Right lobe of liver (tissue), 6 donors: ENCODE measurements at places on chromosomes 13 and 19. TPM values are rescaled to one million over a fixed set of nuclear protein-coding genes. Genes with fewer than 3 reads are reported as not detected.

Gene RFPL4A
- 0.44 TPM for total RNA-seq

Gene DIRAS1
- not detected for total RNA-seq

Gene PTGER1
- 0.31 TPM for total RNA-seq

Gene AMER2
- not detected for total RNA-seq

Gene HOMER3
- total RNA-seq = 2.3 TPM

Gene KANK3
- total RNA-seq = 5.3 TPM

Gene TSHZ3
- total RNA-seq = 1.2 TPM

Gene IQCN
- 4.9 TPM for total RNA-seq

DNA sequence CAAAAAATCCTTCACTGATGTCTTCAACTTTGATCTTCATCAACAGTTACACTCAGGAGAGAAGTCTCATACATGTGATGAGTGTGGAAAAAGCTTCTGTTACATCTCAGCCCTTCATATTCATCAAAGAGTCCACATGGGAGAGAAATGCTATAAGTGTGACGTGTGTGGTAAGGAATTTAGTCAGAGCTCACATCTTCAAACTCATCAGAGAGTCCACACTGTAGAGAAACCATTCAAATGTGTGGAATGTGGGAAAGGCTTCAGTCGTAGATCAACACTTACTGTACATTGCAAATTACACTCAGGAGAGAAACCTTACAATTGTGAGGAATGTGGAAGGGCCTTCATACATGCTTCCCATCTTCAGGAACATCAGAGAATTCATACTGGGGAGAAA, 8.4 kb upstream of the ZNF226 start:
- no peaks in the 10 kb centered on the region for H3K4me1 ChIP-seq
- no peak overlapping the region for H3K4me3 ChIP-seq
- no peaks in the 10 kb centered on the region for H3K27me3 ChIP-seq
- no peak for DNase-seq
- H3K27ac ChIP-seq = no peak overlapping the region
- no peaks in the 10 kb centered on the region for H3K36me3 ChIP-seq

DNA sequence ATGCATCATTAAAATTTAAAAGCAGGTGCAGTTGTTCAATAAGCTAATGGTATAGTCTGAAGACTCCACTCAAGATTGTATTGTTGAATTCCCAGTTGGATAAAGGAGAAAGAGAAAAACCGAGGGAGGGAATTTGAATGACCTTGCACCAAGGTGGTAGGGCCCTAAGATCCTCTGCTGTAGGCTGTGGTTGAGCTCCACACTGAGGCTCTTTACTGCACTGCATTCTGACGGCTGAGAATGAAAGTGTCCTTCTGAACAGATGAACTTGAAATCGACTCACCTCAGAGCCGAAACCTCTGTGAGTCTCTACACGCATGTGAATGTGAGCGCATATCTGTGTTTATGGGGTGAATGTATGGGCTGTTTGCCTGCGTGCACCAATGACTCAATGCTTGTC, 388.9 kb upstream of the DACH1 start:
- no peaks in the 10 kb centered on the region for H3K36me3 ChIP-seq
- DNase-seq = no peak
- no peak overlapping the region for H3K27ac ChIP-seq

- DNase-seq = no peak
- H3K27me3 ChIP-seq = no peaks in the 10 kb centered on the region
- no peak overlapping the region for H3K27ac ChIP-seq
- no peaks in the 10 kb centered on the region for H3K4me1 ChIP-seq
- H3K4me3 ChIP-seq = no peak overlapping the region
Measured at GRCh38 chr13:90232291-90232690, 1115.2 kb upstream of the MIR17HG start.

DNA sequence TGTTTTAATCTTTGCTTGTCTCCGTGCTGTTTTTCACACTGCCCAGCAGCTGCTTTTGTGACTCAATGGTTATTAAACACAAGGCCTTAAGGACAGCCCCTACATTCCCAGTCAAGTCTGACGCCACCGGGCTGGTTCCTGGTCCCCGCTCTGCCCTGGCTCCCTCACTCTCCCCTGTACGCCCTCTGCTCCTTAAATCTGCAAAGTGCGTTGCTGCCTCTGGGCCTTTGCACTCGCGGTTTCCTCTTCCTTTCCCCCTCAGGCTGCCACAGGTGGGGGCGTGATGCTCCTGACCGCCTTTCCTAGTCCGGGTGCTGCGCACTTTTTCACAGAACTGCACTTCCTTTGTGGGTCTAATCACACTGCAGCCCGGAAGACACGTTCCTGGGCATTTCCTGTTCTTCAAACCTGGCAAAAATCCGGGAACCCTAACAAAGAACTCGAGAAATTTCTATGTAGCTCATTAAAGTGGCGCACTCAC, 25.6 kb downstream of the NOSIP start:
- no peak for DNase-seq
- peaks cover 11% of the 10 kb centered on the region for H3K4me1 ChIP-seq
- H3K27ac ChIP-seq = peak overlapping the region; percentile 51

GRCh38 chr13:30376426-30377311, 45.6 kb upstream of the UBE2L5 start:
- DNase-seq = no peak
- peaks cover 4% of the 10 kb centered on the region for H3K4me1 ChIP-seq
- H3K36me3 ChIP-seq = no peaks in the 10 kb centered on the region

GRCh38 chr13:75776550-75776949, 140.4 kb downstream of the LMO7 start:
- no peaks in the 10 kb centered on the region for H3K4me1 ChIP-seq
- H3K36me3 ChIP-seq = no peaks in the 10 kb centered on the region
- DNase-seq = no peak
- H3K4me3 ChIP-seq = no peak overlapping the region
- no peak overlapping the region for H3K27ac ChIP-seq
- H3K27me3 ChIP-seq = no peaks in the 10 kb centered on the region

- H3K4me3 ChIP-seq = no peak overlapping the region
- H3K36me3 ChIP-seq = no peaks in the 10 kb centered on the region
- no peak for DNase-seq
- H3K27ac ChIP-seq = no peak overlapping the region
- no peaks in the 10 kb centered on the region for H3K4me1 ChIP-seq
Measured at GRCh38 chr13:70128098-70128497, 19.8 kb upstream of the KLHL1 start.

- H3K4me3 ChIP-seq = no peak overlapping the region
- no peak for DNase-seq
- H3K4me1 ChIP-seq = no peaks in the 10 kb centered on the region
- no peak overlapping the region for H3K27ac ChIP-seq
- H3K27me3 ChIP-seq = no peaks in the 10 kb centered on the region
Measured at GRCh38 chr19:46555628-46556280, 45.4 kb upstream of the CALM3 start.

DNA sequence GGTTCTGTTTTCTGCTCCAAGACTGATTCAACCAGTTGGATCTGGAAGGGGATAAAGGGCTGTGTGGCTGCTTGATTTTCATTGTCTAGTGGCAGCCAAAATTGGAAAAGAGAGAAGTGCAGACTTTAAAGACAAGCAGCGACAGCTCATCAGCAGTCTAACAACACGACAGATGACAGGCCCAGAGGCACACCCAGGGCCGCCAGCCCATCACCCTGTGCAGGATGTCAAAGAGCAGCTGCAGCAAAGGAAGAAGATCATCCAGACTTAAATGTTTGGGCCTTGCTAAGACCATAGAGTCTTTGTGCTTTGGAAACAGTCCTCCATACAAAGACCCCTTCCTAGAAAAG, 421.0 kb upstream of the KLF12 start:
- H3K4me3 ChIP-seq = no peak overlapping the region
- no peak overlapping the region for H3K27ac ChIP-seq
- no peaks in the 10 kb centered on the region for H3K36me3 ChIP-seq
- no peaks in the 10 kb centered on the region for H3K4me1 ChIP-seq

- H3K36me3 ChIP-seq = no peaks in the 10 kb centered on the region
- H3K27ac ChIP-seq = peak overlapping the region; percentile 58
- H3K4me3 ChIP-seq = peak overlapping the region; percentile 22
- DNase-seq = no peak
Measured at GRCh38 chr13:101624210-101624922, 171.9 kb downstream of the ITGBL1 start.

GRCh38 chr19:38289955-38290354, 14.1 kb upstream of the C19orf33 start:
- no peaks in the 10 kb centered on the region for H3K27me3 ChIP-seq
- H3K36me3 ChIP-seq = no peaks in the 10 kb centered on the region
- no peak overlapping the region for H3K27ac ChIP-seq
- DNase-seq = no peak
- H3K4me3 ChIP-seq = no peak overlapping the region

GRCh38 chr13:41577436-41577835, 120.1 kb downstream of the RGCC start:
- no peaks in the 10 kb centered on the region for H3K27me3 ChIP-seq
- peak overlapping the region; percentile 6 for H3K27ac ChIP-seq
- no peak overlapping the region for H3K4me3 ChIP-seq
- DNase-seq = peak; percentile 63
- peaks cover 14% of the 10 kb centered on the region for H3K4me1 ChIP-seq

GRCh38 chr13:98083507-98083906, 59.4 kb upstream of the FARP1 start:
- no peaks in the 10 kb centered on the region for H3K27me3 ChIP-seq
- no peak for DNase-seq
- H3K27ac ChIP-seq = no peak overlapping the region
- no peaks in the 10 kb centered on the region for H3K4me1 ChIP-seq
- H3K4me3 ChIP-seq = no peak overlapping the region
- no peaks in the 10 kb centered on the region for H3K36me3 ChIP-seq

GRCh38 chr19:41187884-41188279, 5.1 kb upstream of the CYP2S1 start:
- H3K27ac ChIP-seq = no peak overlapping the region
- no peaks in the 10 kb centered on the region for H3K27me3 ChIP-seq
- no peak for DNase-seq
- no peaks in the 10 kb centered on the region for H3K4me1 ChIP-seq
- no peaks in the 10 kb centered on the region for H3K36me3 ChIP-seq

DNA sequence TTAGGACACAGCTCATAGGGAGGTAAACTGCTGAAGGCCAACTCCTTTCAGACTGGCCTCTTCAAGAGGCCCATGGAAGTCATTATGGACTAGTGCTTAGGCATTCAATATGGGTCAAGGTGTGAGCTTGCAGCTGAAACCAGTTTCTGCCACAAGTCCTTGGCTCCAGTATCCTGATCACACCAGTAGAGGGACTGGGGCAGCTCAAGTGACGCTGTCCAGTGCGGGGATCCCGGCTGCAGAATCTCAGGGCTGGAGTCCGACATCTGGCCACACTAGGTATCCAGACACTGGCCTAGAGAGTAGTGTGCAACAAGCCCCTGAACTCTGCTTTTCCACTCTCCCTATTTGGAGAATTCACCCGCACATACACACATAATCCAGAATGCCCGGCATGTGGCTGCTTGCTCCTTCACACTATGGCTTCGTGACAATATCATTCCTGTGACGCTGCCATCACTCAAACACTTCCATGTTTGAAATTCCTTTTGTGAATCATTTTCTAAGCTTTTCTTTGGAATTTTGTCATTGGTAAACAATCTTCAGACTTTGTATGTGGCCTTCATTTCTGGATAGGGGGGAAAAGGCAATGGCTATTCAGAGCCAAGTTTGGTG, 425.1 kb downstream of the EFNB2 start:
- H3K36me3 ChIP-seq = no peaks in the 10 kb centered on the region
- no peak for DNase-seq
- H3K4me3 ChIP-seq = no peak overlapping the region
- no peak overlapping the region for H3K27ac ChIP-seq
- H3K4me1 ChIP-seq = no peaks in the 10 kb centered on the region

DNA sequence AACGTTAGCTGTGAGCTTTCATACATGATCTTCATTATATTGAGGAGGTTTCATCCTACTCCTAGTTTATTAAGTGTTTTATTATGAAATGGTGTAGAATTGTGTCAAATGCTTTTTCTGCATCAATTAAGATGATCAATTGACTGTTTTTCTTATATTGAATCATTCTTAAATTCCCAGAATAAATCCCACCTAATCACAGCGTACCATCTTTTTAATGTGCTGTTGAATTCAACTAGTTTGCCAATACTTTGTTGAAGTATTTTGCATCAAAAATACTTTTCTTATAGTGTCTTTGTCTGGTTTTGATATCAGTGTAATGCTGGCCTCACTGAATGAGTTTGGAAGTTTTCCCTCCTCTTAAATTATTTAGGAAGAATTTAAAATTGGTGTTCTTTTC, 138.6 kb upstream of the SGCG start:
- no peaks in the 10 kb centered on the region for H3K36me3 ChIP-seq
- DNase-seq = no peak
- no peak overlapping the region for H3K4me3 ChIP-seq
- H3K27ac ChIP-seq = no peak overlapping the region

GRCh38 chr13:92175330-92175729, 776.9 kb downstream of the GPC5 start:
- H3K36me3 ChIP-seq = no peaks in the 10 kb centered on the region
- H3K4me1 ChIP-seq = no peaks in the 10 kb centered on the region
- no peak overlapping the region for H3K4me3 ChIP-seq
- H3K27me3 ChIP-seq = no peaks in the 10 kb centered on the region

DNA sequence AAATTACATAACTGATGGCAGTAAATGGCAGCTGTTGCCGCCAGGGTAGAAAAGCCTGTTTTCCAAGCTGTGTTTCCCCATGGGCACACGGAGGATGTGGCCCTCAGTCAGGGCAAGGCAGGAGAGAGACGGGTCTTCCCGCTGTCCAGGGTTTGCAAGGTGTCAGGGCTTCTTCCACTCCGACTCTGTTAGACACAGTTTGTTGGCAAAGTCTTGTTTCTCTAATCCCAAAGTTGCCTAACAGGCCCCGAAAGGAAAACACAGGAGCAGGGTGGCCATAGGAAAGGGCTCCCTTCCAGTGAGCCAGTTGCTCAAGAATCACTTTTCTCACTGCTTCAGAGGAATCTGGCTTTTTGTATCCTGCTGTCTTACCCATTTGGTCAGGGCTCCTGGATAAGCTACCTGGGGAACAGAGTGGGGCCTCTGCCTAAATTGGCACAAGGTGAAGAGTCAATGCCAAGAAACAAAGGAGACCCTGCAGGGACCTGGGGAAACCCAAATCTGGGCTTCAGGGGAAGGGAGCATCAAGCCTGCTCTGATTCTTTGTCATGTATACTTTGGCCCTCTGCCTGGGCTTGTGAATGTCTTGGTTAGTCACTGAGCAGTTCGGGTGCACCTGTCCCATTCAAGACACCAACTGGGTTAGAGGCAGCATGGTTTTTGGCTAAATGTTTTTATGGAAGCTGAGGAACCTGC, 29.0 kb upstream of the CXCL17 start:
- DNase-seq = no peak
- no peaks in the 10 kb centered on the region for H3K36me3 ChIP-seq
- no peak overlapping the region for H3K4me3 ChIP-seq
- no peaks in the 10 kb centered on the region for H3K27me3 ChIP-seq
- no peaks in the 10 kb centered on the region for H3K4me1 ChIP-seq
- H3K27ac ChIP-seq = no peak overlapping the region

DNA sequence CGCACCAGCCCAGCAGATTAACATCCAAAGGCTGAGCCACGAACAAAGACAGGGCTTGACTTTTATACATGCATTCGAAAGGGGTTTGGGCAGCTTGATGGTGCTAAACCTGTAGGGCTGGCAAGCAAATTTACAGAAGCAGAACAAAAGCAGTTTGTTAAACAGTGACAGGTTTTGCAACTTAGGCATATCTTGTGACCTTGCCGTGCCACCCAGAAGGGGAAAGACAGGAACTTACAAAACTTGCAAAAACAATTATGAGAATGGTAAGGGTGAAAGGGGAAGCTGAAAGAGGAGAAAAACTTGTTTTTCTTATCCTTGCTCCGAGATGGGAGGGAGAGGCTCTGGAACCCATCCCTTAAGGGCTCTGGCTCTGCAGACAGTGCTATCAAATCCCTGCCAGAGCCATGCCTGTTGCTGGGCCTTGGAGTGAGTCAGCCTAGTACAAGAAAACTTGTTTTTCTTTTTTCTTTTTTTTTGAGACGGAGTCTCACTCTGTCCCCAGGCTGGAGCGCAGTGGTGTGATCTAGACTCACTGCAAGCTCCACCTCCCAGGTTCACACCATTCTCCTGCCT, 1325.2 kb upstream of the PRR20A start:
- H3K27me3 ChIP-seq = no peaks in the 10 kb centered on the region
- peak overlapping the region; percentile 70 for H3K27ac ChIP-seq
- no peaks in the 10 kb centered on the region for H3K36me3 ChIP-seq
